Activated T-cell treated with anti-CD3 and anti-CD28 coated beads, Interleukin-2, amount 50 U/mL, for 4 hours (primary cell): ENCODE measurements at places on chromosomes 11 and 22. TPM values are rescaled to one million over a fixed set of nuclear protein-coding genes. Genes with fewer than 3 reads are reported as not detected.

Gene SYT13
- not detected for total RNA-seq

Gene ADAMTS15
- not detected for total RNA-seq

Gene RFPL2
- not detected for total RNA-seq

Gene THAP12
- 71.7 TPM for total RNA-seq

Gene ACTN3
- not detected for total RNA-seq

Gene HYLS1
- 1.6 TPM for total RNA-seq

Gene BRSK2
- 0.53 TPM for total RNA-seq

- DNase-seq = no peak
Measured at GRCh38 chr22:33766091-33766490, 154.2 kb downstream of the LARGE1 start.

DNA sequence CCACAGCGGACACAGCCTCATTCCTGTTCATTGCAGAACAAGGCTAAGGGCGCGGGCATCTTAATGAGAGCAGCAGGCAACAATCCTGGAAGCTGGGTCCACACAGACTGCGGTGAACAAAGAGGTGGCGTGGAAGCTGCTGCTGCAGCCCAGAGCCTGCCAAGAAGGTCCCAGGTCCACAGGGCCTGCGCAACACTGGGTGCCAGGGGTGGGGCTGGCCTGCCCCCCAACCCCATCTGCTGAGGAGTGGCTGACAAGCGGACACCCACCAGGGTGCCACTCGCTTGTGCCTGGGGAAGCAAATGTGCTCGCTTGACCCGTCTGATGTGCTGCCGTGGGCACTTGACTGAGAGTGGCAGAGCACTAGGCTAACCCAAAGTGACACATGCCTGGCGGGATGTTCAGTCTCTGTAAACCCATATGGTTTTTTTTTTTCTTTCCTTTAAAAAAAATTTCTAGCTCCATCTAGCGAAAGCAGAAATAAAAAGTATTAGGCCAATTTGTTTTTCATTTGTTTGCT, 83.2 kb upstream of the PITPNB start:
- no peak for DNase-seq

DNA sequence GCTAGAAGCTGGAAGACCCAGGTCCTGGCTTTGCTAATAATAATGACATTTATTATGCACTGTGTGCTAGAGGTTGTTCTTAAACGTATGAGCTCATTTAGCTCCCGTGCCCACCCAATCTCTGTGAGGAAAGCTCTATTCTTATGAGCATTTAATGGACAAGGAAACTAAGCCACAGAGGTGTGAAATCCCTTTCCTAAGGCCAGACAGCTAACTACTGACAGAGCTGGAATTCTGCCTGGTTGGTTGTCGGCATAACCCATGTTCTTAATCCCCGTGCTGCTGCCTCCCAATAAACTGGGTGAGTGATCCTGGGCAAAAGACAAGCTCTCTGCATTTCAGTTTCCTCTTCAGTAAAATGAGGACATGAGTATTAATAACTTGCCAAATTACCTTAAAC, 49.4 kb downstream of the SNX19 start:
- DNase-seq = no peak

GRCh38 chr22:49198705-49199084, 629.0 kb downstream of the BRD1 start:
- DNase-seq = no peak

DNA sequence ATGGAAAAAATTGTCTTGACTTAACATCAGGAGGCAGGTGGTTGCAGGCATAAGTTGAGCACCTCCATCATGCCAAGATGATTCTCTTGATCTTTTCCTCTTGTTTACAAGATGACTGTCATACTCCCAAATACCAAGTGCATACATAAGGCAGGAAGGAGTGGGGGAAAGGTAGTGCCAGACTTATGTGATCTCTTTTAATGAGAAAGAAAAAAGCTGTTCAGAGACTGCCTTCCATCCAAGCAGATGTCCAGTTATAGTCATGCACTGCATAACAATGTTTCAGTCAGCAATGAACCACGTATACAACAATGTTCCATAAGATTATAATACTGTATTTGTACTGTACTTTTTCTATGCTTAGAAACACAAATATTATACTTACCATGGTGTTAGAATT, 135.7 kb downstream of the EHF start:
- DNase-seq = no peak

DNA sequence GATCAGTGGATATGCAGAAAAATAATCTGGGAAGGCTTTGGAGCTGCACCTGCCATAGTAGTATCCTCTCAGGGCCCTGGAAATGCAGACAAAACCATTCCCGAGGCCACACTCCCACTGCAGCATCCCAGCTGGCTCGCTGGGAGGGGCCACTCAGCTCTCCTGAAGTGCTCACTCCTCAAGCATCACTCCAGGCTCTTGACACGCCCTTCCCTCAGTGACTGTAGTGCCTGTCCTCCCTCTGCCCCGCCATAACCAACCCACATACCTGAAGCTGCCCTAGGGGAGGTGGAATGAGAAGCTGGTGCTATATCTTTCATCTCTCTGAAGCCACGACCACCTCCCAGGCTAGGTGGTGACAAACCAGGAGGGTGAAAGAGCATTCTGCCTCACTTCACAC, 4.8 kb downstream of the DSCAML1 start:
- DNase-seq = no peak

- no peak for DNase-seq
Measured at GRCh38 chr11:76176463-76176862, 29.8 kb downstream of the WNT11 start.

- DNase-seq = no peak
Measured at GRCh38 chr22:38733724-38734381, 21.9 kb downstream of the SUN2 start.

GRCh38 chr11:44840085-44840478, 110.6 kb downstream of the TP53I11 start:
- no peak for DNase-seq

GRCh38 chr22:29032584-29032983, 29.0 kb downstream of the C22orf31 start:
- no peak for DNase-seq
